ENCODE measurements at places on chromosomes 13 and 19. TPM values are rescaled to one million over a fixed set of nuclear protein-coding genes. Genes with fewer than 3 reads are reported as not detected.

The OVOL3 gene
- not detected for total RNA-seq

The RXFP2 gene
- not detected for total RNA-seq

The ZNF850 gene
- total RNA-seq = 1.1 TPM

The PRTN3 gene
- total RNA-seq = not detected

The CGB5 gene
- total RNA-seq = not detected

The CEACAM1 gene
- 510 TPM for total RNA-seq

The FGF22 gene
- total RNA-seq = not detected

The FREM2 gene
- 0.86 TPM for total RNA-seq

Measured in colonic mucosa (tissue), 4 donors.